Right kidney (tissue), 9 donors: ENCODE measurements at places on chromosomes 6 and 20.

- no peak for DNase-seq
Observed at GRCh38 chr20:38790200-38791053, 15.1 kb upstream of the PPP1R16B start.

- peak; percentile 70 for DNase-seq
Observed at GRCh38 chr6:131062241-131063027, 611 bp downstream of the EPB41L2 start.

DNA sequence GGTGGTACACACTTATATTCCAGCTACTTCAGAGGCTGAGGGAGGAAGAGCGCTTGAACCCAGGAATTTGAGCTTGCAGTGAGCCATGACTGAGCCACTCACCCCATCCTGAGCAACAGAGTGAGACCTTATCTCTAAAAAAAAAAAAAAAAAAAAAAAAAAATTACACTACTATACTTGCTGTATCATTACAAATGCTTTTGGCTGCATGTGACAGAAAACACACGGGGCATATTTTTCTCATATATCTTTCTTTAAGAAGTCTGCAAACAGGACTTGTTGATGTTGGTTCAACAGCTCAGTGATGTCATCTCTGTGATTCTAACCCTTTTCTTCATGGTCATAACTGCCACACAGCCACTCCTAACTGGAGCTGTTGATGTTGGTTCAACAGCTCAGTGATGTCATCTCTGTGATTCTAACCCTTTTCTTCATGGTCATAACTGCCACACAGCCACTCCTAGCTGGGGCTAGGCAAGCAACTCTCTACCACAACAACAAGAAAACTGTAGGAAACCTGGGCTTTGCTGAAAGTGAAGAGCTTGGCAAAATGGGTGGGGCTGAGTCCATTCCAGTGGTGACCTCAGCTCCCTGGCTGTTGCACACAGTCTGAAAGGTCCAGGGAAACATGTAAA lies 19.8 kb downstream of the MTFR2 start:
- no peak for DNase-seq

DNA sequence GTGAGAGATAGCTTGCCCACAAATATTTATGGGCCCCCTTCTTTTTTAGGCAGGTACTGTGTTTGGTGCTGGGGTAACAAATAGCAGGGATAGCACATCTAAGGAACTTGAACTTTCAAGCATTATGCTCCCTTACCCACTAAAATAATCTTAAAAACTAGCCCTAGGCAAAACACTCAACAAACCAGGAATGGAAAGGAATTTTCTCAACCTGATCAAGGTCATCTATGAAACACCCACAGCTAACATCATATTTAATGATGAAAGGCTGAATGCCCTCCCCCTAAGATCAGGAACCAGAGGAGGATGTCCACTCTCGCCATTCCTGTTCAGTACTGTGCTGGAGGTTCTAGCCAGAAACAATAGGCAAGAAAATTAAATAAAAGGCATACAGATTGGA lies 8.7 kb upstream of the SRPK1 start:
- DNase-seq: no peak

DNA sequence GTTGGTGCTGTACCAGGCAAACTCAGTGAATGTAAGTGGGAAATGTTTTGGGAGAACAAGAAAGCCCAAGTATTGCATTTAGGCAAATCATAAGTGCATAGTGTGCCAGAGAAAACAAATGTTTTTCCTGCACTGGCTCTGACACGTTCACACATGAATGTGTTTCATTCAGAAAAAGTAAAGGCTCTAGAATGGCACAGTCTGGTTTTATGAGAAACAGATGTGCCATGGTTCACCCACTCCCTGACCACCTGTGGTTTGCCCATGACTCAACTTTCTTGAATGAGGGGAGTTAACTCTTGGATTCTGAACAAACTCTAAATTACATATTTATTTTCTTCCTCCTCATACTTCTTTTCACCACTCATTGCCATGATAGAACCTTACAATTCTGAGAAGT lies 126.9 kb downstream of the KCNQ5 start:
- DNase-seq: no peak

GRCh38 chr6:120274547-120274946 lies 925.0 kb upstream of the MAN1A1 start:
- no peak for DNase-seq

- no peak for DNase-seq
Observed at GRCh38 chr6:35173044-35173426, 31.9 kb upstream of the TCP11 start.

- no peak for DNase-seq
Observed at GRCh38 chr6:158230967-158231550, 62.9 kb downstream of the GTF2H5 start.

DNA sequence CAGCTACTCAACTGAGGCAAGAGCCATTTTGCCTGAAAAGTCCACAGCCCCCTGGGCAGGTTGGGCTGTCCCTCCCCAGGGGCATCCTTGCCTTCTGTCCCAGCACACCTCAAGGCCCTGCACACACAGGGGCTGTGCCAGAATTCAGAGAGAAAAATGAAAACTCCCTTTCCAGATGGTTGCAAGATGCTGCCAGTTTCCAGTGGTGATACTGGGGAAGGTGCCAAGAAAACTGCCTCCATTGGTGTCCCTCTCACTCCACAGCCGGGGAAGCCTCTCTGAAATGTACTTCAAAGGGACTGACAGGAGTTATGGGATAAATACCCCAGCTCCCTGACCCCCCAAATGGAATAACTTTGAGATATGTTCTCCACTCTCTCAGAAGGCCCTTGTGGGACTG lies 154.2 kb upstream of the MAFB start:
- DNase-seq: no peak

GRCh38 chr6:85453490-85453889 lies 3.6 kb downstream of the NT5E start:
- no peak for DNase-seq
